ENCODE measurements at places on chromosomes 16 and 17.

GRCh38 chr16:82701442-82701955 lies 74.7 kb downstream of the CDH13 start:
- DNase-seq, result no peak

DNA sequence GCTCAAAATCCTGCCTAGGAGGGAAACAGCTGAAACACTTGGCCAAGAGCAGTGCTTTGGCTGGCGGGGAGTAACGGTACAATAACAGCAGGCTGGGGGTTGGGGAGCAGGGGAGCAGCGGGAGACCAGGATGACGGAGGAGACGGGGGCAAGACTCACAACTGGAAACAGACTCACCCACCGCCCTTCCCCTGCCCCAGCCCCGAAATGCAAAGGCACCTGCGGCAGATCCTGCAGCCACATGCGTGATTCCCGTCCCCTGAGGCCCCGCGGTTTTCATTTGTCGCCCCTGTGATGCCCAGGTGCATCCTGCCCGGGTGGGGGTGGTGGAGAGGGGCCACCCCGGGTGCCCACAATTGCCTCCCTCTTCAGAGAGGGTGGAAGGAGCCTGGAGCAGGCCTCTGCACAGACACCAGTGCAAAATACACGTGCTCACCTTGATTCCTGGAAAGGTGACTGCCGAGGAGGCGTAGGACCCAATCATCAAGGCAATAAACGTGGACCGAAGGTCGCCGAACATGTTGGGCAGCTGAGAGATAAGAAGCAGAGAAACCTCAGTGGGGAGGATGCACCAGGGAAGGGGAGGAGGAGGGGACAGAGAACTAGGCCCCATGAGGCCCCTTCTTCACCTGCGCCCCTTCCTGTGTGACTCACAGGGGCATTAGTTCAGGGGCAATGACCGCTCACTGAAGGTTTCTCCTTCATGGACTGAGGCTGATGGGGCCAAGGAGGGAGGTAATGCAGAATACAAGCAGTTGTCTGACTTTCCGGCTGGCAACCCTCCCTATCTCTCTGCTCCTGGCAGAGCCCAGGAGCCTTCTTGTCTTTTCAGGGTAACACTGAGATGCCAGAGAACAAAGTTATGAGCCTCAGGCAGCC lies 30.4 kb upstream of the PITPNA start:
- DNase-seq, result no peak

DNA sequence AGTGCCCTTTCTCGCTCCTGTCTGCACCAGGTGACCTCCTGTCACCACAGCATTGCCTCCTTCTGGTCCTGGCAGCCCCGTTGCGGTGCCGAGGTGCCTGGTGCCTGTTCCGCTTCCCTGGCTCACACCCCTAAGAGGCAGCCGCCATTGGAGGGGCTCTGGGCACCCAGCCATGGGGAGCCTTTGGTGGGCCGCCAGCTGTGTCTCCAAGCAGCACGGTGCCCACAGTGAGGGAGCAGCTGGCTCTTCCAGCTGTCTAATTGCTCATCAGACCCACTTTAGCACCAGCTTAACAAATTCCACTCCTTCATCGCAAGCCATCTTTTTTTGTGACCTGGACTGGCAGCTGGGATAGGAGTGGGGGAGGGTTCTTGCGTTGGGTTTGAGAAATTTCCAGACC lies 276.1 kb downstream of the SNX29 start:
- no peak for DNase-seq

DNA sequence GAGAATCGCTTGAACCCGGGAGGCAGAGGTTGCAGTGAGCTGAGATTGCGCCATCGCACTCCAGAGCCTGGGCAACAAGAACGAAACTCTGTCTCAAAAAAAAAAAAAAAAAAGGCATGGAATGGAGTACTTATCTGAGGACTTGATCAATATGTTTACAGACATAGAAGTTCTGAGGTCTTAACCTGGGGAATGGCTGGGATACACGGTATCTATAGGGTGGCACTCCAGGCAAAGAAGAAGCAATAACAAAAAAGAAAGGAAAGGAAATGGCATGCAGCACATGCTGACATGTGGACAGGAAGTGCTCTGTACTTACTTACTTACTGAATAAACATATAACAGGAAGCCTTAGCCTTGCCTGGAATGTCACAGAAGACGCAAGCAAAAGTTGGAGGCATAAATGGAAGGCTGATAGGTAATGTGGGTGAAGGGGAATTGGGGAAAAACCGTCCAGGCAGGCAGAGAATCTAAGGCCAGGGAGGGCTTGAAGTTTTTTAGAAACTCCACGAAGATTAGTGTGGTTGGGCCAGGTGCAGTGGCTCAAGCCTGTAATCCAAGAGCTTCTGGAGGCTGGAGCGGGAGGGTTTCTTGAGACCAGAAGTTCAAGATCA lies 10.1 kb upstream of the SPOP start:
- DNase-seq, result no peak

DNA sequence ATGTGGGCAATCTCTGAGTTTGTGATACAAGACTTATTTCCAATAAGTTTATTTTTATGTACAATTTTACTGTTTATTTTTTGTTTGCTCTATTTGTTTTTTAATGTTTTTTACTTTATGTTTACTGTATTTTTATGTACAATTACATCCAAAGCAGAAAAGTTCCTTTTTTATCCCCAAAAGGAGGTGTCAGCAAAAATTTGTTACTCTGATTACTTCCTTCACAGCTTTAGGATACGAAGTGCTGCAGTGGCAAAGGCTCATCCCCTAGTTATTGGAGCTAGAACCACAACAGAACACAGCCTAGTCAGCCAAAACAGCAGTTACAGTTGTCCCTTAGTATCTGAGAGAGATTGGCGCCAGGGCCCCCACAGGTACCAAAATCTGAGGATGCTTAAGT lies 35.7 kb downstream of the IST1 start:
- DNase-seq, result no peak

- DNase-seq, result no peak
Measured at GRCh38 chr17:7559320-7560171, 996 bp downstream of the TNFSF13 start.

- no peak for DNase-seq
Measured at GRCh38 chr17:40528692-40529417, 27.4 kb upstream of the TNS4 start.

- no peak for DNase-seq
Measured at GRCh38 chr17:3049705-3050295, 13.6 kb downstream of the OR1D5 start.

- peak; percentile 79 for DNase-seq
Measured at GRCh38 chr16:14529010-14529669, 100.9 kb downstream of the PARN start.

DNA sequence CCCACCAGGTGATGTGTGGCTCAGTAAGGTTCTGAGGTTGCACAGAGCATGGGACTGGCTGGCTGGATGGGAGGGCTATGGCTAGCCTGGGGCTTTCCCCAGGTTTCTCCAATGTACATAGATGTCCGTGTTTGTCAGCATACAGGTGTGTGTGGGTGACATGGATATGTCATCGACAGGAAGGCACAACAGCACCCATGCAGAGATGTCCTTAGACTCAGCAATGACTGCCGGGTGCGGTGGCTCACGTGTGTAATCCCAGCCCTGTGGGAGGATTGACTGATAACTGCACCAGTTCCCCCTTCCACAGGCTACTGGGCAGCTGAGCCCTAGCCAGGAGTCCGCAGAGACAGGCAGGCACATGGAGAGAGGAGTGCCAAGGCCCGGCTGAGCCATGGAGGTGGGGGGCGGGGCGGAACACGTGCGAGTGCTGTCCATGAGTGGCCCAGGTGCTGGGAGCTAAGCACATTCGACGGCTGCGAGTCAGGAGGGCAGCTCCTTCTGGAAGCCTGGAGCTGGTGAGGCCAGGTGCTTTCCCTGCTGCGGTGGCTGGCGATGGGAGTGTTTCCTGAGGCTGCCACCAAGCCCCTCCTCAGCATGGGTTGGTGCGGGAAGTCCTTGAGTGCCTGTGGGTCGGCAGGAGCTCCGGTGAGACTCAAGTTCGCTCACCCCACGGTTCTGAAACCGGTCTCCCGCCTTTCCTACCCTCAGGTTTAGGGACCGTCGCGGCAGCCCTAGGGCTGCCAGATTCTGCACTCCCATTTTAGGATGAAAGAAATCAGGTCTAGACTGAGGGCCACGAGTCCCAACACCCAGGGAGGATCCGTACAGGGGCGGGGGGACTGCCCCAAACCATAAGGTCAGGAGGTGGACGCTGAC lies 858 bp upstream of the ASPSCR1 start:
- DNase-seq, result no peak

- no peak for DNase-seq
Measured at GRCh38 chr17:75909051-75909811, 4.5 kb upstream of the MRPL38 start.

DNA sequence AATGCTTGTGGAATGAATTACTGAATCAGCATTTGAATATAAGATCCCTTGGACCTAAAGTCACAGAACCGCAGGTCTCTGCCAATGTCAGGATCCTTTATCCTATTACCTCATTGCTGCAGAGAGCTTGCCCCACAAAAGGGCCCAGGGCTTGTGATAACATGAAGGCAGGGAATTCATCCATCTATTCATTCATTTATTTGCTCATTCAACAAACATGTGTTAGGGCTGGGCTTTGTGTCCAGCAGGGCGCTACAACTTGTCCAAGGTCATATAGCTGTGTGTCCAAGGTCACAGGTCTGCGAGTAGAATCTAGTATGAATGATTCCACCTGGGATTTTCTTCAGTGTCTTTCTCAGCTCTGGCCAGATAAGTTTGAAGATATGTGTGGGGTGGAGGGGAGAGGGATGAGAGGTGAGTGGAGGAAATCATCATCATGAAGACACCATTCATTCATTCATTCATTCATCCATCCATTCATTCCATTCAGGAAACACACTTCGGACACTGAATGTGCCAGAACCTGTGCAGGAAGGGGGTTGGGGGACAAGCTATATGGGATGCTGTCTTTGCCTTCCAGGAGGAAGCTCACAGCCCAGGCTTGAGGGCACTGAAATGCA lies 1.3 kb upstream of the UNC45B start:
- no peak for DNase-seq

DNA sequence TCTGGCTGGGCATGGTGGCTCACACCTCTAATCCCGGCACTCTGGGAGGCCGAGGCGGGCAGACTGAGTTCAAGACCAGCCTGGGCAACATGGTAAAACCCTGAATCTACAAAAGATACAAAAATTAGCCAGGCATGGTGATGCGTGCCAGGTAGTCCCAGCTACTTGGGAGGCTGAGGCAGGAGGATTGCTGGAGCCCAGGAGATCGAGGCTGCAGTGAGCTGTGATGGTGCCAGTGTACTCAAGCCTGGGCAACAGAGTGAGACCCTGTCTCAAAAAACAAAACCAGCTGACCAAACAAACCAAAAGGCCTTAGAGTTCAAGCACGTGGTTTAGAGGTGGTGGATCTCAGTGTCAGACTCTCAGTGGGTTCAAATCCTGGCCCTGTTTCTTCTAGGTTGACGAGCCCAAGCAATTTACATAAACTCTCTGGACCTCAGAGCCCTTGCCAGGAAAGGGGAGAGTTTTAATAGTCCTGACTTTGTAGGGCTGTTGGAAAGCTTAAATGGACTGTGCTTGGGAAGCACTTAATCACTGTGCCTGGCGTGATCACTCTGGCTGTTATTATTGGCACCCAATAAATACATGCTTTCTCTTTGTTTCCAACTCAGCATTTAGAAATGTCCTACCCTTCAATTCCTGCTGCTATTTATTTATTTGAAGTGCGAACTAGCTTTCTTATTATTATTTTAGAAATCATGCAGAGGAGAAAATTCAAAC lies 44.7 kb downstream of the ABCC1 start:
- no peak for DNase-seq

- no peak for DNase-seq
Measured at GRCh38 chr16:66976746-66977145, 11.6 kb upstream of the CES4A start.

DNA sequence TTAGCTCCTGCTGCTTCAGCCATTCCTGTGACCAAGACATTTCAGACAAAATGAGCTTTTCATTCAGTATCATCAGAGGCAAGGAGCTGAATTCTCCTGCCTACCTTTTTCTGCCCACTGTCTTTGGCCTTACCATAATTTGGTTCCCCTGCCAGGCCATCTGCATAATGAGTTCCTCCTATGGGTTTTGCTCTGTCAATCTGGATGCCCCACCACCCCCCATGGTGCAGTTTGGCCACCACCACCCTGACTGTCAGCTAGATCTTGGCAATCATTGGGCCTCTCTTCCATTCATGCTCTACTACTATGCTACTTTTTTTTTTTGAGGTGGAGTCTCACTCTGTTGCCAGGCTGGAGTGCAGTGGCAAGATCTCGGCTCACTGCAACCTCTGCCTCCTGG lies 169.2 kb upstream of the ZKSCAN2 start:
- DNase-seq, result no peak

GRCh38 chr16:77066896-77067496 lies 124.0 kb upstream of the MON1B start:
- no peak for DNase-seq

GRCh38 chr17:66341462-66341861 lies 39.0 kb downstream of the PRKCA start:
- DNase-seq, result no peak

DNA sequence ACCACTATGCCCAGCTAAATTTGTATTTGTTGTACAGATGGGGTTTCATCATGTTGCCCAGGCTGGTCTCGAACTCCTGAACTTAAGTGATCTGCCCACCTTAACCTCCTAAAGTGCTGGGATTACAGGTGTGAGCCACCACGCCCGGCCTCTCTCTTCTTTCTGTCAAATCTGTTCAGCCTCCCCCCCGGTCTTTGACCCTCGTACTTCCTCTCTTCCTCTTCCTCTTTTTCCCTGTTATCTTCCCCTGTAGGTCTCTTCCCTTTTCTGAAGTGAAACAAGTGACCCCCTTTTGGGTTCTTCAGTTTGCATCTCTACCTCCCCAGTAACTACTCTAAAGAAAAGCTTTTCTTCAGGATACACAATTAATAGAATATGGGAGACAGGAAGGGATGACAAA lies 31.7 kb upstream of the DHX40 start:
- DNase-seq, result no peak

DNA sequence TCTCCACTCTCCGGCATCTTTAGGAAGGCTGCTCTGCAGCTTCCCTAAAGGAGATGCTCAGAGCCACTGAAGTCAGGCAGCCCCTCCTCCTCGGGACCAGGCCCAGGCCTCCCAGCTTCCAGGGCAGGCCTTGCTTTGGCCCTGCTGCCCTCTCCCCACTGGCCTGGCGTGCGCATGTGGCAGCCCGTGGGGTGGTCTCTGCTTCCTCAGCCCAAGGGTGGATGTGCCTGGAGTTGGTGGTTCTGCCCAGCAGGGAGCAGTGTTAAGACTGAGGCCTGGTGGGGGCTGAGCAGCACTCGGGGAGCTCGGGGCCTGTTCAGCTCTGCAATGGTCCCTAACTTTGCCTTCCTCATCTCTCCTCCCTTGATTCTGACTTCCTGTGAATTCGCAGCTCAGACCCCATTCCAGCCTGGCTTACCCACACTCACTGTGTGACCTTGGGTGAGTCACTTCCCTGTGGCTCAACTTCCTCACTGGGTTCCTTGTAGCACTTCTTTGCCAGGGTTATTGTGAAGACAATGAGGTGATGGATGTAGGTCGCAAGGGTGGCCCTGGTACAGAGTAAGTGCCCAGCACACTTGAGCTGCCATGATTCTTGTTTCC lies 63.2 kb downstream of the NKD1 start:
- DNase-seq, result no peak
